ENCODE measurements at places on chromosomes 4 and X.

GRCh38 chrX:96721354-96721753, 36.7 kb downstream of the DIAPH2 start:
- DNase-seq, result no peak

DNA sequence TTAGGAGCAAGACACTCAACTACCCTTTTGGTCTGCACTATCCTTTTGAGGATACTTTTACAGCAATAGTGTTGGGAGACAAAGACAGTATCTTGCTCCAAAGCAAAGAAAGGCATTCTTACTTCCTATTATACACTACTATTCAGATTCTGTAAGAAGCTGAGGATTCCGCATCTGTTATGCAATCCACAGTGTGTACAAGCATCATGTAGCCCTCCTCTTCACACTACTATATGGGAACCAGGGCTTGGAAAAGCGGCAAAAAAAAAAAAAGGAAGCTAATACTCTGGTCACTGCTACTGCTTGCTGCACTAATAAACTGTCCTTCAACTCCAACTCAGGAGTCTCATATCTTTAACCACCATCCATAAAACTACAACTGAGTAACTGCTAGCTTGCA, 59.1 kb downstream of the FBXW7 start:
- no peak for DNase-seq

DNA sequence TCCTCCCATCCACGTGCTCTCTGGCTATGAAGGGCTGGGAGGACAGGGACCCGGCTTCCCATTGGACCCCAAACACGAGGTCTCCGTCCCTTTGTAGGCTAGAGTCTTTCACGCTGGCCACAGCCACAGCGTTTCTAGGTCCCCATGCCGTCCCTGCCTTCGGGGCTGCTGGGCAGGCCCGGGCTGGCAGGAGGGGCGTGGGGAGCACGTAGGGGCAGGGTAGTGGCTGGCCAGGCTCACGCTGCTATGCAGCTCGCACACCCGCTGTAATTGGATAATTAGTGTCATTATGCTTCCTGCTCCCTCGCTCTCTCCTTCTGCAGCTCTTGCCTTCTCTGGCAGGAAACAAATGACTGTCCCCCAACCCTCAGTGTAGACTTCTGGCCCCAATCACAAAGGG, 9.8 kb downstream of the ATP2B3 start:
- DNase-seq, result no peak

GRCh38 chrX:51461053-51462044, 35.0 kb downstream of the NUDT11 start:
- DNase-seq, result peak; percentile 7

DNA sequence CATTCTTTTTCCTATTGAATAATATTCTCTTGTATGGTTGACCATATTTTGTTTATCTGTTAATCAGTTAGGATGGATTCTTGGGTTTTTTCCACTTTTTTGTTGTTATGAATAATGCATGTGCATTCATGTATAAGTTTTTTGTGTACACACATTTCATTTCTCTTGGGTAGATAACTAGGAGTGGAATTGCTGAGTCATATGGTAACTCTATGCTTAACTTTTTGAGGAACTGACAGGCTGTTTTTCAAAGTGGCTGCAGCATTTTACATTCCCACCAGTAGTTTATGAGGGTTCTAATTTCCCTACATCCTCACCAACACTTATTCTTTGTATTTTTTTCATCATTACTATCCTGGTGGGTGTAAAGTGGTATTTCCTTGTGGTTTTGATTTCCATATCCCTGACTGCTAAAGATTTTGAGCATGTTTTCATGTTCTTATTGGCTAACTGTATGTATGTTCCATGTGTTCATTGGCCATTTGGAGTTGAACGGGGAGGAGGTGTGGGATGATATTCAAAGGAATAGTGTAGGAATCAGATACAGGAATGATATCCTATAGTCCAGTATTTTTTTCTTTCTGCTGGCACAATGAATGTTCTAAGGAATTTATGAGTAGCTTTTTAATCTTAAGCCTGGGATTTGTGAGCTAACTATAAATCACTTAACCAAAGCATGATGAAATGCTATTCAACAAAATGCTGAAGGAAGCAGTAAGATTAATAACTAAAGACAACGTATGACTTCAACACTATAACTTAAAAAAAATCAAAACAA, 114.3 kb downstream of the AMELX start:
- no peak for DNase-seq

DNA sequence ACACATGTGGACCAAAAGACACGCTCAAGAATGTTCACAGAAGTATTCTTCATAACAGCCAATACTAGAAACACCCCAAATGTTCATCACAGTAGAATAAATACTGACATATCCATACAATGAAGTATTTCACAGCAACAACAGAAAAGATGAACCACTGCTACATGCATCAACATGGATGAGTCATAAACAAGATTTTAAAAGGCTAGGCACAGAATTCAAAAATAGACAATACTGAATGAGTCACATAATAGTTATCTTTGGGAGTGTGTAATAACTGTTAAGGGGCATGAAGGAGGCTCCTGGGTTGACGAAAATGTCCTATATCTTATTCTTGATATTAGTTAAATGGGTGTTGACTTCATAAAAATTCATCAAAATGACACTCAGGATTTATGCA, 43.5 kb downstream of the CLOCK start:
- peak; percentile 20 for DNase-seq

DNA sequence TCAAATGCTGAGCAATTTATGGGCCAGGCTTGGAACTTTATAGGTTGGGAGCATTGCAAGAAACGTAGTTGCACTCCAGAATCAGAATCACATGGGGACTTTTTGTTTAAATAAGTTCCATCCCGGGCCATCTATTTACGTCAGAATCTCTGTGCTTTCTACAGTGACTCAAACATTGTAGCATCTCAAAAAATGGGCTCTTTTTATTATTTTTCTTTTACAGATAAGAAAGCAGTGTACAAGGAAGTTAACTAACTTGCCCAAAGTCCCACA, 10.2 kb downstream of the CC2D2A start:
- DNase-seq, result peak; percentile 4

DNA sequence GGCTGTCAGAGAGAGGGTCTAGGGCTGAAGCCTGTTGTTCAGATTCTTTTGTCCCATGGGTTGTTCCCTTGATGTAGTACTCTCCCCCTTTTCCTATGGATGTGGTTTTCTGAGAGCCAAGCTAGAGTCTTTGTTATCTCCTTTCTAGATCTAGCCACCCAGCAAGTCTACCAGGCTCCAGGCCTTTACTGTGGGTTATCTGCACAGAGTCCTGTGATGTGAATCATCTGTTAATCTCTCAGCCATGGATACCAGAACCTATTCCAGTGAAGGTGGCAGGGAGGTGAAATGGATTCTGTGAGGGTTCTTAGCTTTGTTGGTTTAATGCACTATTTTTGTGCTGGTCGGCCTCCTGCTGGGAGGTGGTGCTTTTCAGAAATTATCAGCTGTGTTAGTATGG, 109.5 kb downstream of the PRR32 start:
- DNase-seq, result no peak

GRCh38 chr4:112361181-112361791, 64.1 kb downstream of the ALPK1 start:
- no peak for DNase-seq

GRCh38 chr4:27381815-27382214, 521.2 kb downstream of the STIM2 start:
- DNase-seq, result no peak

GRCh38 chr4:133600008-133600407, 450.9 kb downstream of the PCDH10 start:
- DNase-seq, result no peak

- DNase-seq, result no peak
Observed at GRCh38 chr4:166518315-166518714, 645.3 kb downstream of the TLL1 start.

DNA sequence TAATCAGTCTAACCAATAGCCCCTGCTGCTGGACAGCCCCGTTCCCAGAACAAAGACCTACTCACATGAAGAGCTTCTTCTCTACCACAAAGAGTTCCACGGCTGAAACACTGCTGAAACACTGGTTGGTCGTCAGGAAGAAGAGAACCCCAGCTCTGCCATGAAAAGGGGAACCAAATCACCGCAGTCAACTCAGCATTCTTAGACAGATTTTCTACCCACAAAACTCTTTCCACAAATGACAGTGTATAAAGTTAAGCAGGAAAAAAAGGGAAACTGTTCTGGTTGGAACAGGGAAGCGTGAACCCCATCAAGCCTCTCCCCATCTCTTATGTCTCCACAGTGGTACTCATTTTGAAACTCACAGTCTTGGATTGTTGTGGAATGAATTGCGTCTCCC, 57.3 kb downstream of the ABCG2 start:
- no peak for DNase-seq

DNA sequence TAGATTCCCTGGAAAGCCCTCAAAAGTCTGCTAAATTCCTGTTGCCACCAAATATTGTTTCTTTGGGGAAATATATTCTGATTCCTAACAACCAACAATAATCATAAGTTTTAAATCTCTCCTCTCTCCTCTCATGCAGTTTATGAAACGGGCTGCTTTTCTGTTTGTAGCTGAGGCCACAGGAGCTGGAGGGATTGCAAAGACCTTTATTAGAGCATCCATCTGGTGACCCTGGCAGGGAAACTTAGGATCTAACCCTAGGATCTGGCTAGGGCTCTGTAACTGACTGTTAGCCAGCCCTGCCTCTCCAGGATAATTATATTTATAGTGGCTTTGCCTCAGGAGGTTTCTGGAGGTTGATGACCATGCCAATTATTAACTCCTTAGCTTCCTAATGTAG, 56.9 kb downstream of the SMAD1 start:
- DNase-seq, result no peak

GRCh38 chr4:81627590-81627989, 155.9 kb upstream of the RASGEF1B start:
- DNase-seq, result no peak

DNA sequence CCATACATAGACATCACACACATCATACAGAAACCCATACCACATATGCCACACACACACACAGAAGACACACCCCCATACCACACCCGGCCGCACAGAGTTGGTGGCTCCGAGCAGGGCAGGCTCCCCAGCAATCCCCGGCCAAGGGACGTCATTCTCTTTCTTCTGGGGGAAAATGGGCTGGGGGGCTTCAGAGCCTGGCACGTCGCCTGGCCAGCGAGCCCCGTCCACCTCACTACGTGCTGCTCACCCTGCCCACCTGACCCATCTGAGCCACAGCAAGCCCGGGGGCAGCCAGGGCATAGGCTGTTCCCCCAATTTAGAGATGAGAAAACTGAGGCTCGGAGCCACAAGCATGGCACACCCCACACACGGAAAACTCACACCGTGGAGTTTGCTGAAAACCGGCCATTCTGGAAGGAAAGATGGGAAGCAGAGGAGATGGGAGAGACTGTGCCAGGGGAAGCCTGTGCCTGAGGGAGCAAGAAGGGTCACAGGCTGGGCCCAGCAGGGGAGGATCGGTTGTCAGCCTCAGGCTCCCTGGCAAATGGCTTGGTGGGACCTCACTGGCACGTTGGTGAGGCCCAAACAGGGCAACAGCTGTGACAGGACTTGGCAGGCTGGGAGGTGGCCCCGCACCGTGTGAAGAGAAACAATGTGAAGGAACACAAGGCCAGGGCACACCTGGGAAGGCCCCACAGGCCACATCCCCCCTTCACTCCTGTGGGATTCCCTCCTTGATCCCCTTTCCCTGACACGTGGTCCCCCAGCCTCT, 73.2 kb downstream of the JAKMIP1 start:
- DNase-seq, result no peak

DNA sequence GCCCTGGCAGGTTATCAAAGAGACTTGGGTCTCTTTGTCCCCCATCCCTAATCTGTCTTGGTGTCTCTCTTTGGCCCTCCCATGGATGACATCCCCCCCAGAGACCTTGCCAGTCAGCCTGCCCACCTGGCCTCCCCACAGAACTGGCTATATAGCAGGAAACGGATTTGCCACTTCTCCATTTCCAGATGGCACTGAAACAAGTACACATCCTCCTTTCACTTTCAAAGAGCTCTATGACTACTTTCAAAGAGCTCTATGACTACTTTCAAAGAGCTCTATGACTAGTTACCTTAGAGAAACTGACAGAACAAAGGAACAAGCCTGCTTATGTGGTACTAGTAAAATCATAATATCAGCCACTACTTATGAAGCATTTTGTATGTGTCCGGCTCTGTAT, 175.3 kb downstream of the MAML3 start:
- no peak for DNase-seq
